Activated effector memory CD4-positive, alpha-beta T cell treated with Interleukin-2 at 50 U/mL for 16 hours (primary cell): ENCODE measurements at places on chromosomes 7 and 10.

- DNase-seq = peak; percentile 38
Measured at GRCh38 chr7:35725280-35725680, 30.3 kb upstream of the HERPUD2 start.

DNA sequence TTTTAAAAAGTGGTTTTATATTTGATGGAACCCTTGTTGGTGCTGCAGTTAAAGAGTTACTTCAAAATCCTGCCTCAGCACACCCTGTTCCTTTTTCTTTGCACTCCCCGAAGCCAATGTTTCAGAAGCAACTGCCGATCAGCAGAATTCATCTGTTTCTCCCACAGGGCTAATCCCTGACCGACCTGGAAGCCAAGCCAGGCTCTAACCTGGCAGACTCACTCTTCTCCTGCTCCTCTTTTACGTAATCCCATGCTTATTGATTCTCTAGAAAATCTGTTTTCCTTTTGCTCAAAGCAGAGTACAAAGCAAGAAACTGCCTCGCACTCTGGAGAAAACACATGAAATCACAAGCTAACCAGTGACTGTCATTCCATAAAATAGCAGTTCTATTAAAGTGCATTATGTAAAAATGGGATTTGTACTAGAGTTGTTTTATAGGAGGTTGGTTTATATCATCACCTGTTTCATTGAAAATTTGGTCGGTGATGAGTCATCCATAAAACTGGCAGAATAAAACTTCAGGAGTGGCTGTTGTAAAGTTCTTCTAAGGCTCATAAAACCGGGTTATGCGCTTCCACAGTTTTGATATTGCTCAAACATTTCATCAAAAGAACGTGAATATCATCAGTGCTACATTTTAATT is 99.9 kb downstream of the CNTNAP2 start:
- DNase-seq = no peak

DNA sequence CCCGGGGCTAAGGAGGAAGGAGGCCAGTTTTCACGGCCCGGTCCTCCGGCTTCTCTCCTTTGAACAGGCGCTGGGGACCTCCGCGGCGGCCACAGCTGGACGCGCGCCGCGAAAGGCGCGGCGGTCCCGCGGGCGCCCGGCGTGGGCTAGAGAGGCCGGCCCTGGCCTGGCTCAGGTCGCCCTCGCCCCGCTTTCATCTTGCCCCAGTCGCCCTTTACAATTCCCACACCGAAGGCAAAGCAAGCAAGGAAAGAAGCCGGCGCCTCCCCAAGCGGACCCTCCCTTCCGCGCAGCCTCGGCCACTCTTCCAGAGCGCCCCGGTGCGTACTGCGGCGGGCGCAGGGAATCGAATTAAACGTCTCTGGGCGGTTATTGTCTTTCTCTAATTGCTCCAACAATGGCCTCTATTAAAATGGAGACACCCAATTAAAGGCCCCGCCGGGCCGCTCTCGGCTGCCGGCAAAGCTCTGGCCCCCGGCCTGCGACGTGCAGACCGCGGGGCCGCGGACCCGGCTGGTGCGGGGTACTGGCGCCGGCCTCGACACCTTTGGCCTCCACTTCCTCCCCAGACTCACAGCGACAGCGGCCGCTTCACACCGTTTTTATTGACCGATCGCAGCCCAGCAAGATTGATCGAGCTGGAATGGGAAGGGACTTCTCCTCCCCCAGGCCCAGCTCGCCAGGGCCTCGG is 4.5 kb upstream of the GATA3 start:
- no peak for DNase-seq

DNA sequence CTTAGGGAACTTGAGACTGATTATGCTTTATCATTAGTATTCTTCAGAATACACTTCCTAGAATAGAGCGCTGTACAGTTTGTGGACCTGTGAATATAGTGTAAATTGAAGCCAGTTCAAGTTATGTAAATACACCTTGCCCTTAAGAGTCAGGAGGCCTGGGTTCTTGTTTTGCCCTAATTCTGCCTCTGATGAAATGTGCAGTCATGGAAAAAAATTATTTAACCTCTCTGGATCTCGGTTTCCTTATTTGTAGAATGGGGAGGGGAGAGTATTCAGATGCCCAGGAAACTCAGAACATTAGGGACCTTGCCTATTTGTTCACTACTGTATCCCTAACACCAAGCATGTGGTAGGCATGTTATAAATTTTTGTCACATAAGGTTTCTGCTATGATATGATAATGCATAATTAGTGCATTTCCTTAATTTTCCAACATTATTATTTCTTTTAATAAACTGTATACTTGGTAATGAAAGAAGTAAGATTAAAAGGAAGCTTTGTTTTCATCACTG is 1.3 kb downstream of the EXOC6 start:
- DNase-seq = no peak

GRCh38 chr10:3754727-3755439 is 30.1 kb downstream of the KLF6 start:
- no peak for DNase-seq

DNA sequence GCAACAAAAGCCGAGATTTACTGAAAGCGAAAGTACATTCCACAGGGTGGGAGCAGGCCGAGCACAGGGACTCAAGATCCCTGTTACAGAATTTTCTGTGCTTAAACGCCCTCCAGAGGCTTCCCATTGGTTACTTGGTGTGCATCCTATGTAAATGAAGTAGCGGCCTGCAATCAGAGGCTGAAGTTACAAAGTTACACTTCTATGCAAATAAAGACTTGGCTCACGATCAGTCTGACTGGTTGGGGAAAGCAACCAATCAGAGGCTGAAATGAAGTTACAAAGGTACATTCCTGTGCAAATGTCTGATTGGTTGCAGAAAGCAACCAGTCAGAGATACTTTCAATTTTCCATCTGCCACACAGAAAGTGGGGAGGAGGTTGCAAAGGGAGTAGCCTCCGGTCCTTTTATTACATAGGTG is 4.1 kb downstream of the ACBD7 start:
- DNase-seq = no peak

DNA sequence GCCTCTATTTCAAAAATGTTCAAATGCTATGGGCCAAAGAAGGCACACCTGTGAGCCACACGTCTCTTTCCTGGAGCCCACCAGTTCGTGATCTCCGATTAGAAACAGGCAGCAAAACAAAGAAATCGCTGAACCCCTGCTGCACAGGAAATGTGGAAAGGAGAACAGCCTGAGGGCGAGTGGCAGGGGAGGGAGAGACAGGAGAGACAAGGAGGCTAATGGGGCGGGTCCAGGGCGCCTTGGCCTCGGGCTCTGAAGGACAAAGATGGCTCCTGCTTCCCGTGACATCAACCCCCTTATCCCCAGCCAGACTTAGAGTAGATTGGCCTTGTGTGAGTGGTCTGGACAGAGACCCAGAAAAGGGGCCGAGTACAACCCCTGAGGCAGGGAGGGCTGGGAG is 62.4 kb upstream of the DOCK1 start:
- no peak for DNase-seq

- peak; percentile 49 for DNase-seq
Measured at GRCh38 chr7:5694912-5695726, 86.3 kb downstream of the RNF216 start.

- no peak for DNase-seq
Measured at GRCh38 chr7:84022684-84023308, 171.8 kb downstream of the SEMA3A start.

DNA sequence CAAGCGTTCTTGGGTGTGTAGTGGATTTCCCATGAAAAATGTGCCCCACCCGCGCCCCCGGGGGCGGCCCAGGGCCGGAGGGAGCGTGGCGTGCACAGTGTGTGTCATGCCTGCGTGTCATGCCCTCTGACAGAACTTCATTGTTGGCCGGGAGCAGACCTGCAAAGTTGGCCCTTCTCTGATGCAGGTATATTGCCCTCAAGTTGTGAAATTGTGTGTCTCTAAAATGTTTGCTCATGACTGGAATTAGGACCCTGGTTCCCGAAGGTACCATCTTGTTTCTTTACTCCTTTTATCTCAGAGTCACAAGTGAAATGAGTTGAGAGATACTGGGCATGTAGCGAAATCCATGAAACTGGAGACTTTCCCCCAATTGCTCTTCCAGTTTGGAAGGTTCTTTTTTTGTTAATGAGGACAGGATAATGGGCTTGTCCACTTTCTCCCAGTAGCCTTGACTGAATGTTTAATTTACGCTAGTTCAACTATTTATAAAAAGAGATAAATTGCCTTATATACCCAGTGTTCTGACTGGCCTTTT is 26.2 kb downstream of the ADK start:
- no peak for DNase-seq

- DNase-seq = no peak
Measured at GRCh38 chr10:82212753-82213152, 337.8 kb downstream of the NRG3 start.

- DNase-seq = no peak
Measured at GRCh38 chr7:144761493-144761892, 74.4 kb downstream of the TPK1 start.

GRCh38 chr10:1644191-1644711 is 93.1 kb downstream of the ADARB2 start:
- DNase-seq = no peak

DNA sequence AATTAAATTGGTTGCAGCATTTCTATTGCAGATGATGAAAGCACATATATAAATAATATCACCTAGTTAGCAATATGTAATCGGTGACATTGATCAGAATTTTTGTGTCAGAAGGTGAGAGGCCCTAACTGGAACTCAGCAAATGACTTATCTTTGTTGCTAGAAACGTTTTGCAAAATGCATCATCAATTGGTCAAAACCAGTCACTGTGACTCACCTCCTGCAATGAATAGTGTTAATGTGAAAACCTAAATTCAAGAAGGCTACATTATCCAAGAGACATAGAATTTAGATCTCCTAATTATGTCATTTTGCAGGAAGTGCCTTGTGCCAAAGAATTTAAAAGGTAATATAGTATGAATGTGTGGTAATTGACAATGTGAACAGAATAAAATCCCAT is 9.8 kb upstream of the PNLIPRP3 start:
- no peak for DNase-seq

DNA sequence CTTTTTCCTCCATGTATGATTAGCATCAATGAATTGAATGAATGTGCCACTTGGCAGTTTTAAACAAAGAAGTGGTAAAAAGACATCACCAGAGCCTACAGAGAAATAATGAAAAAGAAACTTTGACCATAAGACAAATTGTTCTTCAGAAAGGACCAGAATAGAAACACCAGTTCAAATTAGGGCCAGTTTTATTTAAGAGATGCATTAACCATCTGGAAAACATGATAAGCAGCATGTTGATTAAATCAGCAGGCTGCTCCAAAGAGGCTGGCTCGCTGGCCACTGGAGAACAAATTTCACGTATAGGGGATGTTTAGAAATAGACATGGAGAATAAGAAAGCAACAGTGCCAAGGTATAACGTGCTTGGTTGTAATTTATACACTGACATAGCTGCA is 242.3 kb upstream of the AOAH start:
- DNase-seq = no peak

DNA sequence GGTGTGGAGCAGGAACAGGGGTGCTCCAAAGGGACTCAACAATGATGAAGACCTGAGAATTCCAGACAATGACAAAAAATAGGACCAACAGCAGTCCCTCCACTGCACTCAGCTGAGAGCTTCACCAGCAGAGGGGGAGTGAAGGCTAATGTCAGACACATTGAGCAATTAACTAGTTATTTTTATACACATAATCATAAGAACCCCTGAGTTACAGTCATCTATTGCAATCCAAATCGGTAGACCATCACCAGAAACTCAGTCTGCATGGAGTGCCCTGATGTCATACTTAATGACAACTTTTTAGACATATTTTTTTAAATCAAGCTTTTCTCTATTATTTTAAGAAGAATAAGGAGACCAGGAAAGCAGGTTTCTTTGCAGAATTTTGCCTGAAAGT is 30.6 kb upstream of the IKZF1 start:
- no peak for DNase-seq

GRCh38 chr7:127983804-127984332 is 47.4 kb downstream of the LRRC4 start:
- DNase-seq = no peak

- no peak for DNase-seq
Measured at GRCh38 chr7:128876586-128876977, 13.9 kb downstream of the ATP6V1F start.

GRCh38 chr7:112566442-112567324 is 85.9 kb downstream of the LSMEM1 start:
- DNase-seq = no peak

GRCh38 chr7:90211391-90212148 is at the start of gene STEAP2:
TSS of gene STEAP2 (plus strand) at chr7:90211740. CDS start at chr7:90225083, 13,343 bp downstream.
- no peak for DNase-seq

GRCh38 chr10:44017483-44018145 is 367.3 kb downstream of the CXCL12 start:
- no peak for DNase-seq

GRCh38 chr7:116525298-116525912 is 569 bp downstream of the CAV1 start:
- no peak for DNase-seq

DNA sequence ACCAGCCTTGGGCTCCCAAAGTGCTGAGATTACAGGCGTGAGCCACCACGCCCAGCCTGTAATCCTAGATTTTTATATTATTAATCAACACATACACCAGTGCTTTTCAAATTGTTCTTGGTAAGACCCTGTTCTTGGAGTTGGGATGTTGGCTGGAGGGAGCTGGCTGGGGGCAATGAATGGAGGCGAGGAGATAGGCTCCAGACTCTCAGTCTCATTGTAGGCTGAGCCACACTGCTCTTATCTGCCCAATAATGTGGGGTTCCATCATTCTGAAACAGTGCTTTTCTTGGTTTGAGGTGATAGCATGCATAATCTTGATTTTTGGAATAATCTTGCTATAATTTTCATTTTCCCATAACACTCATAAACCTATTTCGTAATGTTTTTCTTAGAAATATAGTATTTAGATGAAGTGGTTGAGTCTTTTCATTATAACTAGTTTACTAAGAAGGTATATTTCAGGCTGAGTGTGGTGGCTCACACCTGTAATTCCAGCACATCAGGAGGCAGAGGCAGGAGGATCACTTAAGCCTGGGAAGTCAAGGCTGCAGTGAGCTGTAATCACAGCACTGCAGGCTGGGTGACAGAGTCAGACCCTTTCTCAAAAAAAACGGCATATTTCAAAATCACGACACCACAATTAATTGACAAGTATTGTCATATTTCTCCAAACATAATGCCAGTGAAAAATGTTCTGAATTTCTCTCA is 65.1 kb upstream of the LYZL2 start:
- no peak for DNase-seq

GRCh38 chr10:71805776-71806703 is 32.7 kb upstream of the VSIR start:
- no peak for DNase-seq

- no peak for DNase-seq
Measured at GRCh38 chr10:47137311-47137851, 162.6 kb upstream of the GDF10 start.

GRCh38 chr7:87370660-87371180 is 25.3 kb downstream of the CROT start:
- DNase-seq = no peak
